B cell (primary cell): ENCODE measurements at places on chromosomes 1 and 21. TPM values are rescaled to one million over a fixed set of nuclear protein-coding genes. Genes with fewer than 3 reads are reported as not detected.
A peak's percentile ranks its signal among the peaks of the same experiment; 100 is the strongest.

DNA sequence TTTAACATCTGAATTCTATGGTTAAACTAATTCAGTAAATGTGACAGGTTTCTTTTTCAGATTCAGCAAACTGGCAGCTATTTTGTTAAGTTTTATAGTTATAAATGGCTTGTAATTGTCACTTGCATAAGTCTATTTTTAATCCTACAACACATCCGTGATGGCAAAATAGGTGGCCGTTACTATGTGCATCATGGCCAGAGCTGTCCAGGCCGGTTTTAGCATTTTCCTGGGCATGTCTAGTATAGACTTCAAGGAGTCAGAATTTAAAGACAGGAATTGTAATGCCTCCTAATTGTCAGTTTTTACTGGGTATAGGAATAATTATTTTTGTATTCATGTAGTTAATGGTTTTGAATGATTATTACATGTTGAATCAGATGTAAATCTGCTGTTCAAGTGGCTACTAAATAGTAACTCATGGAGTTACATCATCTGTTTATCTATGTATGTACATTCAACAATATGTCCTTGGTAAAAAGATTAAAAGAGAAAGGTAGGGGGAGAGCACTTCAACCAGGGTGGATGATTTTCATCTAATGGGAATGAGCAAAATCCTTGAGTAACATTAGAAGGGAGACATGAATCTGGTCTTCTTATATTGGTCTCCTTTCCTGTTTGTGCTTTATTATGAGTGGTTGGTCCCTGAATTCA lies 3.2 kb upstream of the B3GALT2 start:
- H3K27ac ChIP-seq = no peak overlapping the region
- no peaks in the 10 kb centered on the region for H3K36me3 ChIP-seq
- DNase-seq = no peak
- H3K4me3 ChIP-seq = no peak overlapping the region

Gene SPRR3
- polyA plus RNA-seq = not detected in 2 replicates

Gene ESPN
- polyA plus RNA-seq = 0.07 and 0.19 TPM in 2 replicates

DNA sequence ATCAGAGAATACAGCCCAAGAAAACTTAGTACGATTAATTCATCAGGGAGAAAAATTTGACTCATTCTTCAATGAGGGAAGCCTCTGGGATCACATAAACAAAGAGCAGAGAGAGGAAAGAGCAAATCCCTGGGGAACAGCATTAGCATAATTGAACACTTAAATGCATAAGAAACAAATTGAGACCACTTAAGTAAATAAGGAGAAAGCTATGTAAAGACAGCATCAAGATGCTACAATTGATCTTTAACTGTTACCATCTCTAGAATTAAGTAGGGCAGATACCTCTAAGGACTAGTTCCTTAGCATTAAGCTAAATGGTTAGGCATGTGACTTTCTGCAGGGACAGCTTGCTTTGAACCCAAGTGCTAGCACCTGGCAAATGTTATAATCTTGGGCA lies 265.1 kb upstream of the NEGR1 start:
- no peak overlapping the region for H3K27ac ChIP-seq
- no peak overlapping the region for H3K4me3 ChIP-seq
- H3K27me3 ChIP-seq = no peaks in the 10 kb centered on the region
- DNase-seq = no peak
- H3K36me3 ChIP-seq = no peaks in the 10 kb centered on the region
- no peaks in the 10 kb centered on the region for H3K4me1 ChIP-seq

Gene NFASC
- polyA plus RNA-seq = 0.01 and 0.06 TPM in 2 replicates

DNA sequence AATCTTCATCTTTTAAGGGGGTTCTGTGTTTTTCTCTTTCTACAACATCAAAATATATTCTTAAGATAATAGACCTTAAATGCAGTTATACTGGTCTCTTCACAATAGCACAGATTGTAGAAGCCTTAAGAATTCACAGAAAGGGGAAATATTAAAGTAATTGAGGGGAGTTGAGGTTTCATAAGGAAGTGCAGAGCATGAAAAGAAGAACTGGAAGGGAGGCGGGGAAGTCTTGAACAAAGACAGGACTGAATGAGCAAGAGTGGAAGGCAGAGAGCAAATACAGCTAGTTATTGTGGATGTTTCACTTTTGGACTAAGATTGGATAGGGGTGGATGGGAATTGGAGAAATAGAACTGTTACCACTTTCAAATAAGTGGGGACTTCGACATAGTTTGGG lies 67.7 kb downstream of the PTGER3 start:
- no peaks in the 10 kb centered on the region for H3K36me3 ChIP-seq
- no peaks in the 10 kb centered on the region for H3K4me1 ChIP-seq
- no peak overlapping the region for H3K27ac ChIP-seq
- no peak overlapping the region for H3K4me3 ChIP-seq

Gene PGBD5
- polyA plus RNA-seq = 0.07 TPM in 1 of 2 replicates, not detected in the other

Gene PDC
- polyA plus RNA-seq = not detected in 2 replicates

- peak overlapping the region; percentile 77 for H3K4me3 ChIP-seq
- no peak overlapping the region for H3K27ac ChIP-seq
- H3K27me3 ChIP-seq = peaks cover 60% of the 10 kb centered on the region
- no peak for DNase-seq
- H3K4me1 ChIP-seq = peaks cover 31% of the 10 kb centered on the region
- no peaks in the 10 kb centered on the region for H3K36me3 ChIP-seq
Measured at GRCh38 chr1:50976111-50976889, 6.3 kb downstream of the CDKN2C start.

DNA sequence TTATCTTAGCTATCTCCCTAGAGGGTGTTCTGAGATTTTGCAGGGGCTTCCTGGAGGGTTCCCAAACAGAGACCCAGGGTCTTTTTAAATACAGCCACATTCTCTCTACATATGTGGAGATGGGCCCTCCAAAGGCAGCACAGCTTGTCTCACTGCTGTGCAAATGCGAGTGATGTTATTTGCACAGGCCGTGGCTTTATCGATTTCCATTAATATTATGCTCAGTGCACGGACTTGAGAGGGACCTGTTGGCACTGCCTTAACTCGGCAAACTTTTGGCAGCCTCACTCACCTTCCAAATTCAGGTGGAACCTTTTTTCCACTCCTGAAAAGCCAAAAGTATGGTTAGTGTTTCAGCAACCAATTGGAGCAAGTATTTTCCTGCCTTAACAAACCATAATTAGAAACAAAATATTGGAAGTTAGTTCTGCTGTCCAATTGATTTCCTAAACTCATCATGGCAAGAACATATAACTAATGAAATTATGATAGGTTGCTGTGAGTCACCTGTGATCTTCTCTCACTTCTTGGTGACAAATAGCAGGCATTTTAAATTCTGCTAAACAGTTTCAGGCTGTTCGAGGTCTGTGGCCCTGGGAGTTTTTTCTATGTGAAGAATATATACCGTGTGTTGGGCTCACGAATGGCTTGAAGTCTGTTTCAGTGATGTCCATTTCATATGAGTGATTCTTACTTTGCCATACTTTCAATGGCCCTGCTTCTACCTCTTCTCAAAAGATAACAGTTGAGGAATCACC lies 10.9 kb downstream of the LHX9 start:
- H3K27ac ChIP-seq = no peak overlapping the region
- no peaks in the 10 kb centered on the region for H3K36me3 ChIP-seq
- H3K27me3 ChIP-seq = peaks cover 17% of the 10 kb centered on the region
- no peak for DNase-seq
- peaks cover 4% of the 10 kb centered on the region for H3K4me1 ChIP-seq
- no peak overlapping the region for H3K4me3 ChIP-seq

Gene DDR2
- polyA plus RNA-seq = 0.06 and 0.24 TPM in 2 replicates

- no peaks in the 10 kb centered on the region for H3K27me3 ChIP-seq
- H3K4me3 ChIP-seq = no peak overlapping the region
- H3K27ac ChIP-seq = no peak overlapping the region
- DNase-seq = no peak
Measured at GRCh38 chr1:29506678-29507225, 270.4 kb downstream of the PTPRU start.

GRCh38 chr1:111161843-111162487 lies 21.9 kb downstream of the CEPT1 start:
- H3K4me3 ChIP-seq = no peak overlapping the region
- H3K4me1 ChIP-seq = peaks cover 8% of the 10 kb centered on the region
- peaks cover 65% of the 10 kb centered on the region for H3K36me3 ChIP-seq
- H3K27ac ChIP-seq = peak overlapping the region; percentile 59

DNA sequence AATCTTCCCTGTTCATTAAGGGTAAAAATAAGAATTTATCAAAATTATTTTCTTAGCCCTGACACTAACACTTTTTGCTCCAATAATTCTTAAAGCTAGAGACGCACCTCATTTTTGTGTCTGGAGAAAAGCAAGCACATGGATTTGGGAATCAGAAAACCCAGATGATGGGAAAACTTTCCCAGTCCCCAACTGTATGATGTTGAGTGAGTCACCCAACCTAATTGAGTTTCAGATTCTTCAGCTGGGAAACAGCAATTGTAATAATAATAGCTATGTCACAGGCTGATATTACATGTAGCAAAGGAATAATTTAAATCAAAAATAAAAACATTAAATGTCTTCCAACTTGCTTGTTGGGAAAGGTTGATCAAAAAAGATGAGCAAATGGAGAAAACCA lies 159.0 kb downstream of the MIS18A start:
- no peaks in the 10 kb centered on the region for H3K36me3 ChIP-seq
- no peaks in the 10 kb centered on the region for H3K27me3 ChIP-seq
- DNase-seq = no peak
- no peak overlapping the region for H3K27ac ChIP-seq
- no peak overlapping the region for H3K4me3 ChIP-seq
- no peaks in the 10 kb centered on the region for H3K4me1 ChIP-seq

DNA sequence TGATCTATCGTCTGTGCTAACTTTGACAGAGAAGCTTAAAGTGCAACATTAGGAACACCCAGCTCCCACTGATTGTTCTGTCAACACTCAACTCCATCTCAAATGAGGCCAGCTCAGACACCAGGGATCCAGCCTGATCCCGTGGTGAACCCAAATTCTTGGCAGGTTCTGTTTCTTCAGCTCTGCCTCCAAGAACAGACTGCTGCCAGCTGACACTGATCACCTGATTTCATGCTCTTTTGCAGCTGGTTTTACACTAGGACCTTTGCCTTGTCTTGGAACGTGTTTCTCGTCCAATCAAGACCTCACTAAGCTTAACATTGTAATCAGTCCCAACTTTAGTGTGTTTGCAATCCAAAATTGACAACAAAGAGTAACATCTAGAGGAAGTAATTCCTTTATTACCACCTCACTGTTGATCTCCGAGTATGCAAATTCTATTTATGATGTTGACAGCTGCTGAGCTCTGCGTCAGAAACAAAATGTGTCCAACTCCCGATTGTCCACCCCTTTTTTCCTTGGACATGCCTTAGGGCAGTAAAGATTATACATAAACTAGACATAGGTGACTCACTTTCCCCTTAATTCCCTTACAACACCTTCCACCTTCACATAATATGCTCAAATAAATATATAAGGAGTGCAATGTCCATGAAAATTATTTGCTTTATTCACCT lies 1.6 kb upstream of the HYI start:
- H3K27me3 ChIP-seq = no peaks in the 10 kb centered on the region
- H3K27ac ChIP-seq = no peak overlapping the region
- no peak for DNase-seq
- H3K4me1 ChIP-seq = peaks cover 9% of the 10 kb centered on the region

DNA sequence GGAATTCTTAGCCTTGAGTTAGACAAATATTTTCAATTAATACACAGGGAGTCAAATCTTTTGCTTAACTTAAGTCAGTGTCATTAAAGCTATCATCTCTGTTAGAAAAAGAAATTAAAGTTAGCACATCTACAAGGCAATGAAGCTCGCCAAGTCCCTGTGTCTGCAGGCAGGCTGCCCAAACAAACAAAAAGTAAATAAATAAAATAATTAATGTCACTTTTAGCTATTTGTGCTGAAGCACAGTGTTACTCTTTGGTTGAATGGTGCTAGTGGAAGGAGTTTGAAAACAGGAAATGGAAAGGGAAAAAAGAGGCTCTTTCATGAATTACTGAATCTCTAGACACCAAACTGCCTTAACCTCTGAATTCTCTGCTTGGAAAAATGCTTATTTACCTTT lies 37.1 kb upstream of the COL11A1 start:
- H3K4me3 ChIP-seq = no peak overlapping the region
- H3K27me3 ChIP-seq = no peaks in the 10 kb centered on the region
- no peaks in the 10 kb centered on the region for H3K36me3 ChIP-seq
- no peak overlapping the region for H3K27ac ChIP-seq

GRCh38 chr1:183339556-183340167 lies 78.5 kb downstream of the NMNAT2 start:
- no peaks in the 10 kb centered on the region for H3K36me3 ChIP-seq
- H3K4me1 ChIP-seq = no peaks in the 10 kb centered on the region
- H3K27me3 ChIP-seq = no peaks in the 10 kb centered on the region
- no peak for DNase-seq

GRCh38 chr1:7298749-7299151 lies 472.3 kb upstream of the VAMP3 start:
- no peaks in the 10 kb centered on the region for H3K4me1 ChIP-seq
- DNase-seq = no peak
- no peaks in the 10 kb centered on the region for H3K27me3 ChIP-seq
- no peak overlapping the region for H3K27ac ChIP-seq

DNA sequence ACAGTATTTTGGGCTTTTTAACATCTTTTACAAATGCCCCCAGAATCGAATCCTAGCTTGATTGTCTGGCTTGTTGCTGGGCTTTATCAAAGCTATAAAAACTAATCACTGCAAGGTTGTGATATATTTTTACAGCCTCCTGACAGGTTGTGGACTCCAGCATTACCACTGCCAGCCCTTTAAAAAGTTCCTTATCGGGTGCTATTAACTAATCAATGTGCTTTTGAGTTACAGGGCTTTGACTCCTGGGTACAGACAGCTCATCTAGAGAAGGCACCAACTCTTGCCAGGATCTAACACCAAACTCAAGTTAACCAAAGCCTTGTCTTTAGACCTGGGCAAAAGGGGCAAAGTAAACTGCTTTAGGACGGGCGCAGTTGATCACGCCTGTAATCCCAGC lies 16.6 kb downstream of the GON4L start:
- H3K4me1 ChIP-seq = no peaks in the 10 kb centered on the region
- no peak overlapping the region for H3K27ac ChIP-seq
- H3K36me3 ChIP-seq = peaks cover 27% of the 10 kb centered on the region
- H3K27me3 ChIP-seq = no peaks in the 10 kb centered on the region

GRCh38 chr1:223770621-223771315 lies 58.4 kb downstream of the CAPN2 start:
- H3K36me3 ChIP-seq = peaks cover 48% of the 10 kb centered on the region
- no peak overlapping the region for H3K4me3 ChIP-seq
- no peaks in the 10 kb centered on the region for H3K4me1 ChIP-seq
- H3K27ac ChIP-seq = no peak overlapping the region
- DNase-seq = no peak
- no peaks in the 10 kb centered on the region for H3K27me3 ChIP-seq

Gene GPR37L1
- not detected in 2 replicates for polyA plus RNA-seq

GRCh38 chr1:157920748-157921147 lies 72.7 kb upstream of the KIRREL1 start:
- H3K4me3 ChIP-seq = no peak overlapping the region
- H3K27ac ChIP-seq = no peak overlapping the region
- no peaks in the 10 kb centered on the region for H3K27me3 ChIP-seq

GRCh38 chr1:110207831-110208230 lies 2.3 kb upstream of the KCNC4 start:
- no peaks in the 10 kb centered on the region for H3K36me3 ChIP-seq
- no peak overlapping the region for H3K27ac ChIP-seq
- peaks cover 35% of the 10 kb centered on the region for H3K4me1 ChIP-seq
- H3K27me3 ChIP-seq = no peaks in the 10 kb centered on the region
